MCF 10A (cell line): ENCODE measurements at places on chromosomes 11 and 22. TPM values are rescaled to one million over a fixed set of nuclear protein-coding genes. Genes with fewer than 3 reads are reported as not detected.

DNA sequence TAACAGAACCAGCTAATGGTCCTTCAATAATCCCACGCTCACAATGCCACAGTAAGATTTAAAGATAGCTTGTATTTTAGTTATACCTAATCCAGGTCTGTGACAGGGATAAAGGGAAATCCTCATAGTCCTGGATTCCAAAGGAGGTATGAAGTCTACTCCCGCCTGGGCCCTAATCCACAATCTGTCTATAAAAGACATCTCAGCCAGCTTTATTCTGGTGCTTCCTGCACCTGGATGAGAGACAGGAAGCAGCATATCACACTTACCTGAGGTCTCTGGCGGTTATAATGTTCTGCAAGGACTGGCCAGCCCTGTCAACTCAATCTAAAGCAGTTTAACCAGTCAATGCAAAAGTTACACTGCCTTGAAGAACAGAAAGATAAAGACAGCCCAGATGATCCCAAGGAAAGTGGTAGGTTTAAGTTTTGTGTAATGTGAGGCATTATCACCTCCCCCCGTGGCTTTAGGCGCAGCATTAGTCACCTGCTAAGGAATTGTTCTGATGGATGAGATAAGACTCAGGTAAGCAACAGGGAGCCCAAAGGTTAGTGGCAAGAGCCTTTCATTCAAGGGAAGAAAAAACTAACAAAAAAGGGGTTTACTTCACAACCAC is 57.6 kb downstream of the PLEKHA7 start:
- no peaks in the 10 kb centered on the region for H3K27me3 ChIP-seq
- H3K27ac ChIP-seq: no peak overlapping the region
- peak; percentile 51 for DNase-seq
- H3K4me3 ChIP-seq: no peak overlapping the region
- peaks cover 7% of the 10 kb centered on the region for H3K4me1 ChIP-seq

The SLC22A8 gene
- total RNA-seq: not detected in 2 replicates

- H3K27ac ChIP-seq: no peak overlapping the region
- H3K4me1 ChIP-seq: no peaks in the 10 kb centered on the region
- H3K27me3 ChIP-seq: no peaks in the 10 kb centered on the region
- no peak for DNase-seq
- H3K36me3 ChIP-seq: peaks cover 58% of the 10 kb centered on the region
Measured at GRCh38 chr11:68362801-68363379, 50.5 kb downstream of the LRP5 start.

GRCh38 chr11:1064167-1064566 is 10.5 kb upstream of the MUC2 start:
- peaks cover 9% of the 10 kb centered on the region for H3K4me1 ChIP-seq
- no peaks in the 10 kb centered on the region for H3K27me3 ChIP-seq
- DNase-seq: no peak
- no peak overlapping the region for H3K27ac ChIP-seq
- no peak overlapping the region for H3K4me3 ChIP-seq

GRCh38 chr11:72352859-72353551 is 81.3 kb downstream of the CLPB start:
- H3K4me3 ChIP-seq: no peak overlapping the region
- H3K4me1 ChIP-seq: peaks cover 9% of the 10 kb centered on the region
- no peaks in the 10 kb centered on the region for H3K27me3 ChIP-seq

The HEPN1 gene
- not detected in 2 replicates for total RNA-seq

GRCh38 chr11:132671851-132672370 is 860.4 kb downstream of the OPCML start:
- no peak for DNase-seq
- H3K27me3 ChIP-seq: no peaks in the 10 kb centered on the region
- no peak overlapping the region for H3K27ac ChIP-seq
- H3K36me3 ChIP-seq: no peaks in the 10 kb centered on the region

GRCh38 chr22:24744638-24745037 is 29.9 kb downstream of the PIWIL3 start:
- no peaks in the 10 kb centered on the region for H3K4me1 ChIP-seq
- no peaks in the 10 kb centered on the region for H3K36me3 ChIP-seq
- DNase-seq: no peak
